ENCODE measurements at places on chromosomes 4 and X. TPM values are rescaled to one million over a fixed set of nuclear protein-coding genes. Genes with fewer than 3 reads are reported as not detected.

- DNase-seq: peak; percentile 40
Observed at GRCh38 chr4:128355305-128355704, 67.7 kb upstream of the PGRMC2 start.

DNA sequence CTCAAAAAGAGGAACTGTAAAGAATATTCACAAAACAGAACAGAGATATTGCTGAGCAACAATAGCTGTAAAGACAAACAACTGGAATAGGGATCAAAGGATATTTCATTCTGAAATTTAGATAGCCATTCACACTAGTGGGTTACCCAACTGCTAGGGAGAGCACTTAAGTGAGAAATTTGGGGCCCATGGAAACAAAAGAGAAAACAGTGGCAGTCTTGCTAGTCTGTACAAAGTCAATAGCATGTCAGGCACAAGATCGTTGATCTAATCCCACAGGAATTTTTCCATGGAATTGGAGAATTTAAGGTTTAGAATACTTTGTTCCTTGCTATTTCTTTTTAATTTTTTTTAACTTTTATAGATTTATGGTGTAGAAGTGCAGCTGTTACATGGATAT is 467.0 kb downstream of the PCDH18 start:
- DNase-seq: peak; percentile 25

DNA sequence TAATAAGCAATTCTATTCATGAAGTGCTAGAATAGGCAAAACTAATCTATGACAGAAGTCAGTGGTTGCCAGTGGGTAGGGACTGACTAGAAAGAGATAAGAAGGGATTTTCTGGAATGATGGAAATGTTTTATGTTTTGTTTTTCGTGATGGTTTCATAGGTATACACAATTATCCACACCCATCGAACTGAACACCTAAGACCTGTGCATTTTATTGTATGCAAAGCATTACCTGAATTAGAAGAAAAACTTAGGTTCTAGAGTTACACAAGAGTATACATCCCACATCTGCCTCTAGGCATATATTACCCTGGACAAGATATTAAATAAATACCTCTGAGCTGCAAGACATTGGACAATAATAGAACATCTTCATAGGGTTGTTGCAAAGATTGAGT is 205.2 kb downstream of the SOWAHB start:
- no peak for DNase-seq

- no peak for DNase-seq
Observed at GRCh38 chr4:74426101-74426500, 18.8 kb upstream of the AREG start.

DNA sequence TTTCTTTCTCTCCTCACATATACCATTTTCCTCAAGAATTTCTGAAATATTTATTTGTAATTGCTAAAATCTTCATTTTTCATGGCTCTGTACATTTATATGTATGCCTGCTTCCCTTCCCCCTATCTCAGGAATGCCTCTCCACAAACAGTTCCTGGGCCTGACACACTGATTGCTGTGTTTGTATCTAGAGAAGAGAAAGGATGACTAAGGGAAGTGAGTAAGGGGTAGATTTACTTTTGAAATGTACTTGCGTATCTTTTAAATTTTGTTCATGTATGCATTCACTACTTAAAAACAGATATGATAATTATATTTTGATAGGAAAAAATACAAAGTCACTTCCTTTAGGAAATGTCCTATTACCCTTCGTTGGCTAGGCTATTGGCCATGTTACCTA is 790.8 kb downstream of the PCDH18 start:
- DNase-seq: peak; percentile 18

- DNase-seq: no peak
Observed at GRCh38 chrX:131895807-131896206, 127.3 kb upstream of the STK26 start.

- peak; percentile 54 for DNase-seq
Observed at GRCh38 chrX:27565992-27566391, 24.2 kb upstream of the DCAF8L2 start.

DNA sequence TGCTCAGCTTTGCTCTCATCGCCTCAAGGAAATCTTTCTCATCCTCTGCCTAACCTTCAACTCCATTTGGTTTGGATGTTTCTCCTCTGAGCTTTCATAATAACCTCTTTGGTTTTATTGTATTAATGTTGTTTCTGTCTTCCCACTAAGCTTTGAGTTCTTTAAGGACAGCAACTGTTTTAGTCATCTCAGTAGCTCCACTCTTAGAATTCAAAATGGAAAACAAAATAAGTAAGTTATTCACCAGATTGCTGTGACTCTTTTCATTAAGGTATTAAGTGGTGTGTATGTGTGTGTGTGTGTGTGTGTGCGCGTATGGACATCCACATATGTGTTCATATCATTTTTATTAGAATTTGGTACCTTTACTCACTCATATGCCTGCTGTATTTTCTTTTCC is 279.2 kb upstream of the BOD1L1 start:
- DNase-seq: no peak

- DNase-seq: peak; percentile 11
Observed at GRCh38 chr4:61934198-61934597, 734.1 kb downstream of the ADGRL3 start.

DNA sequence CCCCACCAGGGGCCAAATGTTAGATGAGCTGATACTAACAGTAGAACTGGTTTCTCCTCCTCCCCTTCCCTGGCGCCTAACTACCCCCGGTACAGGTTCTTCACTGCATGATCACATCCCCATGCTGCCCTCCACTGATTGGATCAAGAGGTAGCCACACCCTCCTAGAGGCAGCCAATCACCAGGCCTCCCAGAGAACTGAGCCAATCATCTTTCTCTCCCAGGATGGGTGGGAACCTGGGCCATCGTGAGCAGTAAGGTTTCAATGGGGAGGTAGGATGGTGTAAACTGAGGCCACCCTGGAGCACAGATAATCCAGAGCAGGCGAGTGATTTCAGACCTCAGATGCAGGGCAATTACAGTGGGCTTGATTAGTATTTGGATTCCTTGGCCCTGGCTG is 64.2 kb downstream of the PPP2R2C start:
- peak; percentile 18 for DNase-seq

DNA sequence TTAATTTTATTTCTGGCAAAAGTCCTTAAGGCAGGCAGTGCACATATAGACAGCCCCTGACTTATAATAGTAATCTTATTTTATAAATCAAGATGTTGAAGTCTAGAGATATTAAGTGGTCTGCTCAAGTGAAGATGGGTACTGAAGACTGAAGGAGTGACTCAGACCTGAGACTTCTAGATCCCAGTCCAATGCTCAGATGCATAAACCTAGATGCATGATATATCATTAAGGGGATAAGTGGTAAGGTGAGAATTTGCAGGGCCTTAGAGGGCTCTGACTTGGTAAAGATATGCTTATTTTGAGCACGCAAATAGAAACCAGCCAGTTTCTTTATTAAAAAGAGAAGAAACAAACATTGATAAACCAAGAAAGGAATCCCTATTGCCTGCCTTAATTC is 42.9 kb downstream of the SLC9A7 start:
- no peak for DNase-seq

DNA sequence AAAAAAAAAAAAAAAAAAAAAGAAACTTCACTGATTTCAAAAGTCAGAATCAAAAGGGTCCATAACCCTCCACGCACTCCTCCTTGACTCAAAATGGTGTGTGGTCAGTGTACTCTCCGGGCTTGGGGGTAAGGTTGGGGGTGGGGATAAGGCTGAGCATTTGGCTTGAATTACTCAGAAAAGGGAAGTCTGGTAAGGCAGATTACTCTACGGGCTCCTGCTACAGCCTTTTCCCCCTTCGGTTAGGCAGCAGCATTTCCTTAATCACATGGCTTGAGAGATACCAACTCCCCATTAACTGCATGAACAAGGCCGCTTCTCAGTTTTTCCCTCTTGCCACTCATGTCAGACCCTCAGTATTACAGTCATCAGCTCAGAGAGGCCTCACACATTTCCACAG is 135.4 kb upstream of the DUSP21 start:
- DNase-seq: no peak

MFAP3L gene
- 4.3 TPM for total RNA-seq

SMPX gene
- not detected for total RNA-seq

F11 gene
- total RNA-seq: not detected

SCML2 gene
- 5.8 TPM for total RNA-seq

All from A172 (cell line).